ENCODE measurements at places on chromosomes 12 and 14.

DNA sequence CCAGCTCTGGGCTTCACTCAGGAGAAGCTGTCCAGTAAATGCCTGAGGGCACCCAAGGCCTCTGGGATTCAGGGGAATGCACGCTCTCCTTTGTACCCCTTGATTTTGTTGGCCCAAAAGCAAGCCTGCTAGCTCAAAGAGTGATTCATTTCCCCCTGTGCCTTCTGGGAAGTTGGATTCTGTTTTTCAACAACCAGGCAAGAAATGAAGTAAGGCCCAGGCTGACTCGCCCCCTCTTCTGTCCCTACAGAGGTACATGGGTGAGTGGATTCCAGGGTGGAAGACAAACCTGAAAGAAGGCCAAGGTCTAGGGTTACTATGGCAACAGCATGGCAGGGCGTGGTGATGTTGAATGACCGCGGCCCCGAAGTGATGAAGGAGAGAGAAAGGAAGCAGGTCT is 9.3 kb upstream of the SERPINA5 start:
- DNase-seq: no peak

DNA sequence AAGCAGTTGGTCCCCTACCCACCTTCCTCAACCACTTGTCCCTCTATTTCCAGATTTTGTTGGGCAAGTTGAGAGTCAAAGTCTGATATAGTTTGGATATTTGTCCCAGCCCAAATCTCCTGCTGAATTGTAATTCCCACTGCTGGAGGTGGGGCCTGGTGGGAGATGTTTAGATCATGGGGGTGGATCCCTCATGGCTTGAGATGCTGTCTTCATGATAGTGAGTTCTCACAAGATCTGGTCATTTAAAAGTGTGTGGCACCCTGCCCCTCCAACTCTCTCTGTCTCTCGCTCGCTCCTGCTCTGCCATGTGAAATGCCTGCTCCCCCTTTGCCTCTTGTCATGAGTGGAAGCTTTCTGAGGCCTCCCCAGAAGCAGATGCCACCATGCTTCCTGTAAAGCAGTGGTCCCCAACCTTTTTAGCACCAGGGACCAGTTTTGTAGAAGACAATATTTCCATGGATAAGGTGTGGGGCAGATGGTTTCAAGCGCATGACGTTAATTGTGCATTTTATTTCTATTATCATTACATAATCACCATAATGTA is 37.3 kb upstream of the BCL11B start:
- no peak for DNase-seq

- no peak for DNase-seq
These were observed 4.8 kb downstream of the KITLG start for GRCh38 chr12:88575361-88575970.

GRCh38 chr12:93645702-93646101 is 31.5 kb upstream of the CRADD start:
- no peak for DNase-seq

- no peak for DNase-seq
These were observed 407.9 kb upstream of the ATXN7L3B start for GRCh38 chr12:74129702-74130101.

DNA sequence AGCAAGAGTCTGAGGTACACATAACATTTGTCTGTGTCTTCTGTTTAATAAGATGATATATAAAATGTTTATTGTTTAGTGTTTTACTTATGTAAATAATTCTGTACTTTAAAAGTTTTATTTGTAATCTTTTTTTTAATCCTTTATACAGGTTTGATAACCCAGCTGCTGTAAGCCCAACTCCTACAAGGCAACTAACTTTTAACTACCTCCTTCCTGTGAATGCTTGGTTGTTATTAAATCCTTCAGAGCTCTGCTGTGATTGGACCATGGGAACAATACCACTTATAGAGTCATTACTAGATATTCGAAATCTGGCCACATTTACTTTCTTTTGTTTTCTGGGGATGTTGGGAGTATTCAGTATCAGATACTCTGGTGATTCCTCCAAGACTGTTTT is 24.1 kb downstream of the TMTC3 start:
- no peak for DNase-seq

GRCh38 chr14:38737686-38738407 is 365.2 kb downstream of the SEC23A start:
- DNase-seq: no peak

GRCh38 chr14:105890474-105891220 is 364.3 kb downstream of the TMEM121 start:
- DNase-seq: no peak

GRCh38 chr14:64912261-64912660 is 2.0 kb upstream of the CHURC1 start:
- no peak for DNase-seq

Data from NCI-H526 treated with DMSO at 0.1 percent for 48 hours (cell line).